ACHN (cell line): ENCODE measurements at places on chromosomes 16 and 17.

GRCh38 chr17:7239091-7240027 lies at the start of gene PHF23:
Gene PHF23, minus strand, starts transcription at chr17:7239457. Its CDS starts 178 bp downstream, at chr17:7239279.
- DNase-seq: peak; percentile 99

DNA sequence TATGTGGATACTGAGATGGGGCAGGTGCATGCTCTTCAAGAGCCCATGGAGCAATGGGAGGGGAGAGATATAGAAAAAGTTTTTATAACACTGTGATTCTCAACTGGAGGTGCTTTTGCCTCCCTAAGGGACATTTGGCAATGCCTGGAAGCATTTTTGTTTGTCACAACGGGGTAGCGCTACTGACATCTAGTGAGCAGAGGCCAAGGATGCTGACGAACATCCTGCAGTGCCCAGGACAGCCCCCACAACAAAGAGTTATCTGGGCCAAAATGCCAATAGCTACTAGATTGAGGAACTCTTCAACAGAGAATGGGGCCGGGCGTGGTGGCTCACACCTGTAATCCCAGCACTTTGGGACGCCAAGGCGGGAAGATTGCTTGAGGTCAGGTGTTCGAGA lies 67.2 kb upstream of the CLEC3A start:
- DNase-seq: no peak

- peak; percentile 45 for DNase-seq
These were observed 24.3 kb upstream of the RFFL start for GRCh38 chr17:35087731-35088355.

- peak; percentile 64 for DNase-seq
These were observed 30.1 kb upstream of the BAHCC1 start for GRCh38 chr17:81365148-81365600.

- no peak for DNase-seq
These were observed 269.5 kb downstream of the STX8 start for GRCh38 chr17:9306086-9306485.

DNA sequence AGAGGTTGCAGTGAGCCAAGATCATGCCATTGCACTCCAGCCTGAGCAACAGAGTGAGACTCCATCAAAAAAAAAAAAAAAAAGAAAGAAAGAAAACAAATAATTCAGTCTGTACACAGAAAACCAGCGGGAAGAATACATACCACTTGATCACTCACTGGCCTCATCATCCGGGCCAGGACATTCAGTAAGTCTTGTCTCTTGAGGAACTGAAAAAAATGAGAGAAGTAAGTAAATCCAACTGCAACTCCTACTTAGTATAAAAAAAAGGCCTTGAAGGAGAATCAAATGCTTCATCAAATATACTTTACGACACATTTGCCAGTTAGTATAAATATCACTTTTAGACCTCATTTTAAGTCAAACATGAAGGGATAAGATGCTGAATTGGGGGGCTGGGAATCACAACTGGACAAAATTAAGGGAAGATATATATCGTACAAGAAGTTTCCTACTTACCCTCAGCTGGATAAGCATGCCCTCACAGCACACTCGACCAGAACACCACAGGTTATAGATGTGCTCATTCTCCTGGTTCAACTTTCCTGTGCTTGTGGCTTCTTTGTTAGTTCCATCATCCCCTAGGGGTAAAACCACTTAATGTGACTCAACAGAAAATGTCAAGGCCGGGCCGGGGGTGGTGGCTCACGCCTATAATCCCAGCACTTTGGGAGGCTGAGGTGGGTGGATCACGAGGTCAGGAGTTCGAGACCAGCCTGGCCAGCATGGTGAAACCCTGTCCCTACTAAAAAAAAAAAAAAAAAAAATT lies 12.4 kb downstream of the CCDC47 start:
- DNase-seq: no peak

DNA sequence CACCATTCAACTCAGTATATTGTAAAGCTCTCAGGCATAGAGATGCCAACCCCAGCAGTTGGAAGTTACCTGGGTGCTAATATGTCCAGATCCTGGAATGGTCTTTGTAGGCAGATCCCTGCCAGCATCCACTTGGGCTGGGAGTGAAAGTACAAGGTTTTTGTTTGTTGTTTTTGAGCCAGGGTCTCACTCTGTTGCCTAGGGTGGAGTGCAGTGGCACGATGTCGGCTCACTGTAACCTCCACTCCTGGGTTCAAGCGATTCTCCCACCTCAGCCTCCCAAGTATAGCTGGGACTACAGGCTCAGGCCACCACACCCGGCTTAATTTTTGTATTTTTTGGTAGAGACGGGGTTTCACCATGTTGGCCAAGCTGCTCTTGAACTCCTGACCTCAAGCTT lies 177.6 kb downstream of the IRF8 start:
- no peak for DNase-seq

- DNase-seq: peak; percentile 20
These were observed 33.6 kb downstream of the ELAC2 start for GRCh38 chr17:12983991-12984884.

DNA sequence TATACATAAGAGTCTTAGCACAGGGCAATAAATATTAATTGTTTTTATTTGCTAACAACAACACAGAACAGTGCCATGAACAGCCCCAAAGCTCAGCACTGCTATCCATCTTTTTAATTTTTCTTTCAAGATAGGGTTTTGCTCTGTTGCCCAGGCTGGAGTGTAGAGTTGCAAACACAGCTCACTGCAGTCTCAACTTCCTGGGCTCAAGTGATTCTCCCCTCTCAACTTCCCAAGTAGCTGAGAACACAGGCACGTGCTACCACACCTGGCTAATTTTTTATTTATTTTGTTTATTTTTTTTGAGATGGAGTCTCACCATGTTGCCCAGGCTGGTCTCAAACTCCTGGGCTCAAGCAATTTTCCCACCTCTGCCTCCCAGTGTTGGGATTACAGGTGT lies 47.6 kb upstream of the AKAP1 start:
- no peak for DNase-seq

GRCh38 chr16:27169511-27170071 lies 33.7 kb upstream of the KDM8 start:
- DNase-seq: peak; percentile 33

DNA sequence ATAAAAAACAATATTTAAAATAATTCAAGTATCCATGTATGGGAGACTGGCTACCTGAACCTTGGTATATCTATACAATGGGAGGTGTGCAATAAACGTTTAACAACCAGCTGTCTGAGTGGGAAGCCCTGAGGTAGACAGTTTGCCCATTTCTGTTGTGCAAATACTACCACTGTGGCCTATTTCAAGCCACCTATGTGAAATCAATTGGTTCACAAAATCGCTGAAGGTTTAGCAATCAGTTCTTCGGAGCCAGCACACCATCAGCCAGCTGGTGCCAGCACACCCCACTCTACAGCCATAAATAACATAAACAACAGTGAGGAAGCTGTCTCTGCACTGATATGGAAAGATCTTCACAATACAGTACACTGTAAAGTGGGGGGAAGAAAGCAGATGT lies 46.7 kb upstream of the KDM8 start:
- DNase-seq: no peak

DNA sequence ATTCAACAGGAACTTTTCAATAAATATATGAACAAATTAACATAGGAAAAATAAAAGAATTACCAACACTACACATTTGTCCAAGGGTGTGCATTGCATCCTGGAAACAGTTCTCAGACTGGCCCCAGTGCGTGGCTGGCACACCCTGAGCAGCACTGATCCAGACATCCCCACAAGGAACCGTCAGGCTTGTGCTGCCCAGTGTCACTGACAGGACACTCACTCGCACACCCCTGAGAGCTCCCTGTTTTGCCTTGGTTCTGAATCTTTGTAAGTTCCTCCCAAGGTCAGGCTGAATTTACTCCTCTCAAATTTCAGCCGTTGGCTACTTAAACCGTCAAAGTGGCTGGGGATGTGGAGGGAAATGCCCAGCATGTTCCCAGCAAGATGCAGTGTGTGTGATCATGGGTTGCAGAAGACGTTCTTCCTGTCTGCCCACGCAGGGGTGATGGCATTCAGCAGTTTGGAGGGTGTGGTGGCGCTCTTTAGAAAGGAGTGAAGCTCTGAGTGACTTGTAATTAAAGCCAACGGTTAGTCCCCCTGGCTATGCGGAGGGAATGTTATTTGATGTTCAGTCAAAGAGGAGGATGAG lies 1.7 kb downstream of the MT2A start:
- peak; percentile 87 for DNase-seq

GRCh38 chr17:15273141-15273793 lies 8.1 kb upstream of the PMP22 start:
- no peak for DNase-seq

- peak; percentile 51 for DNase-seq
These were observed 8.8 kb downstream of the TAX1BP3 start for GRCh38 chr17:3659541-3660111.

GRCh38 chr16:79849119-79849518 lies 248.6 kb upstream of the MAF start:
- DNase-seq: no peak

DNA sequence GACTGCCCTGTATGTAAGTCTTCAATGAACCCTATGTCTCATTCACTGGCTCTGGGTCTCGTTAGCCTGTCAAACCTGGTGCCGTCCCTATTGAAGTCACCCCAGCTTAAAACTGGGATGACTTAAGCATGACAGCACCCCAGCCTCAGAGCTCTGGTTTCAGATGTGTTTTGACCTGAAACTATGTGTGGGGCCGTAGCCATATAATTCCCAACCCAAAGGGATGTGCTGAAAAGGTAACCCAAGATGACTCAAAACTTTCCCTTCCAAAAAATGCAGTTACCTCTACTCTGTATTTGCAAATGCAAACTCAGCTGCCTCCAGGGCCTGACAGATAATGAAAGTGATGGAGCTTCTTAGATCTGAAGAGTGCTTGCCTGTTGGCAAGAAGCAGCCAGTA lies 478.3 kb upstream of the ERCC4 start:
- DNase-seq: no peak

DNA sequence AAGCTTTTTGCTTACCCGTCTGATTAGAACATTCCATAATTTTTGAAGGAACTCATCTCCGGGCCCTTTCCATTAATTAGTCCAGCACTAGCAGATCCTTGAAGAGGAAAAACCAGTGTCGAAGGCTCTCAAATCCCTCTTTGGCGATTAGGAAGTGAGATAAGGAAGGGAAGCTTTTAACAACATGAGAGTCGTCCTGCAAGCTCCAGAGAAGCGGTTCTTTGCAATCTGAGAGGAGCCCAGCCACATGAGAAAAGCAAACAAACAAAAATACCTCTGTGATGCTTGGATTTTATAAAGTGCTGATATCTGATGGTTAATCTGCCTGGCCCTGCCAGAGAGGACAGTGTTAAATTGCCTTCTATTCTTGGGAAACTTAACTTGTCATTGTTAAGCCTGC lies 339.8 kb upstream of the SALL1 start:
- DNase-seq: no peak

DNA sequence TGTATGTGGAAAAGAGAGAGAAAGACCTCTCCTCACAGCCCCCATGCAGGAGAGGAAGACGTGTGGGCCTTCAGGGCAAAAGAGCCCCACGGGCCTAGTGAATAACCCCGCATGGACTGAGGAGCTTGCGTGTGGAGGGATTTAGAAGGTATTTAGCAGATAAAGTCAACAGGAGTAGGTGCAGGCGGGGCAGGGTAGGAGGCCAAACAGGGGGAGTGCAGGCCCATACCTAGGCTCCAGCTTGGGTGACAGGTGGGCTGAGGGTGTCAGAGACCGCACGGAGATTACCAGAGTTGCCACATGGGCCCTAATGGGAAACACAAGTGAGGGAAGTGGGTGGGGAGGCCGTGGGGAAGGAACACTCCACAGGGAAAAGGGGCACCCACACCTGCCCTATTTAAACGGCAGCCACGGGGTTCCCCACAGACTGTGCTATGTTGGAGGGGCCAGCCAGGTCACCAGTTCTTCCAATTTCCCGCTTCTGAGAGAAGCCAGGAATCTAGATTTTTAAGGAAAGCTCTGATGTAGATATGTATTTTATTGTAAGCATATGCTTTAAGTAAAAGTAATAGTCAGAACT lies 8.2 kb upstream of the CNGB1 start:
- no peak for DNase-seq

DNA sequence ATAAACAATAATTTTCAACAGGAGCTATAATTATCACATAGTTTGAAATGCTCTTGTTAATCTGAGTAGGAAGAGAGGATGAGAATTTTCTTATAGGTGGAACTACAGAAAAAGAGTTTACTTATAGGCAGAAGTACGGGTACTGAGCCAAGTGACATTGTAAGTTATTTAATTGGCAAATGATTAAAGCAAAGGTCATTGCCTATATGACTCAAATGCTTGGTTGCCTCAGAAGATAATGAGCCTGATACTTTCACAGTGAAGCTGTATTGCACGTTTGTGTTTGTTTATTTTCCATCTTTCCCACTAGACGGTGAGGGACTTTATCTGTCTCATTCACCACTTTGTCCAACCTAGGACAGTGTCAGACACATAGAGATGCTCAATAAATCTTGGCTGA lies 749.3 kb downstream of the MAF start:
- no peak for DNase-seq

- DNase-seq: no peak
These were observed 548.9 kb upstream of the CDH8 start for GRCh38 chr16:62585041-62585545.

DNA sequence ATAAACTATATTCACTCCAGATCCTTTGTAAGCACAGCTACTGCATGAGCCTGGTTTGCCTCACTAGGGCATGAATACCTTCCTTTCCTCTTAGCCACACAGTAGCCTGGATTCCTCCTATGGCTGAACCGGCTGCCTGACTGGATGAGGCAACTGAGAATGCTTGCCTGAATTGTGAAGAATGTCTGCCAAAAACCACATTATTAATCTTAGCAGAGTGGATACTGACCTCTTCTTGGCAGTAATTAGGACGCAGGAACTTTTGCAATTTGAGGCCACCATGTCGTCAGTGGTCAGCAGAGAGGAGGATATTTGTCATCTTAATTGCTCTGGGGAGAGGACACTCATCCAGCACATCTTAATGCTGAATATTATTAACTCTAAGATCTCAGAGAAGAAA lies 651.8 kb upstream of the GOT2 start:
- no peak for DNase-seq

DNA sequence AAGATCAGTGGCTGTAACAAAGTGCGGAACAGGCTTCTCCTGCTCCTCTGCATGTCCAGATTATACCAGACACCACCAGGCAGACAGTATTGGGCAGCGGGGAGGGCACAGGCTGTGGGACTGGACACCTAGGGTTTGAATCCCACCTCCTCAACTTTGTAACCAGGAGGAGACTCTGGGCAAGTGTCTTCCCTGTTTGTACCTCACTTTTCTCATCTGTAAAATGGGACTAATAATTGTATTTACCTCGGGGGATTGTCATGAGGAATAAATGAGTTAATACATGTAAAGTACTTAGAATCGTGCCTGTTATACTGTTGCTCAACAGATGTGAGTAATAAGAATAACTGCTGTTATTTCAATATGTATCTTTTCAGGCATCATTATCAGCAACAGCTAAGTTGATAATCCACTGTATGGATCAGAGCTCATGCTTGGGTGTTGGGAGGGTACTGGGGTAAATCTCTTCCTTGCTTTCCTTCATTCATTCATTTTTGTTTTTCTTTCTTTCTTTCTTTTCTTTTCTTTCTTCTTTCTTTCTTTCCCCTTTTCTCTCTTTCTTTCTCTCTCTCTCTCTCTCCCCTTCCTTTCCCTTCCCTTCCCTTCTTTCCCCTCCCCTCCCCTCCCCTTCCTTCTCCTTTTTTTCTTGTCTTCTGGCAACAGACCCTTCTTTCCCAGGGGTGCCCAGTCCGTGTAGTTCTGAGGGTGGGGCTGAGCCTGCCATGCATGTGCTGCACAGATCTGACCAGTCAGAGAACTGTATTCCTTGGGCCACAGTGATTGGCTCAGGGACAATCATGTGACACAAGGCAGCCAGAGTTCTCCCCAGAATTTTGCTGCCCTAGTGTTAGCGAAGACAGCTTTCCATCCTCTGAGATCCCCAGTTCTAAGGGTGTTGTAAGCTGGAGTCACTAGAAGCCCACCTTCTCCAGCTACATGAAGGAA lies 25.3 kb upstream of the BRD7 start:
- no peak for DNase-seq
